ENCODE measurements at places on chromosomes 7 and 10. TPM values are rescaled to one million over a fixed set of nuclear protein-coding genes. Genes with fewer than 3 reads are reported as not detected.

Gene SNX10
- total RNA-seq: 2.6 TPM

Gene VSTM2A
- total RNA-seq: not detected

Gene ANXA7
- total RNA-seq: 145 TPM

Gene STEAP1B
- total RNA-seq: 26.2 TPM

Gene CDHR1
- total RNA-seq: 0.11 TPM

Gene NAPEPLD
- 20.3 TPM for total RNA-seq

Gene CYP3A4
- not detected for total RNA-seq

Gene RAMP3
- 0.13 TPM for total RNA-seq

Gene POM121
- total RNA-seq: 7.2 TPM

Gene CEP55
- total RNA-seq: 18.4 TPM

Gene TES
- 49.9 TPM for total RNA-seq

Gene PNLIPRP1
- total RNA-seq: not detected

Gene ARF5
- 147 TPM for total RNA-seq

Gene SPDYE16
- total RNA-seq: not detected

Gene IGFBP1
- total RNA-seq: 20.5 TPM

Gene HMX3
- 0.11 TPM for total RNA-seq

Gene EEPD1
- 7.2 TPM for total RNA-seq

Gene LRRC17
- total RNA-seq: 1.6 TPM

Gene HGF
- total RNA-seq: 0.65 TPM

Gene C10orf67
- not detected for total RNA-seq

Gene ZWINT
- total RNA-seq: 14.7 TPM

Gene CFAP46
- 1.4 TPM for total RNA-seq

Gene OR2A1
- total RNA-seq: 0.39 TPM

Gene PON1
- under 0.01 TPM for total RNA-seq

Gene FKBP6
- not detected for total RNA-seq

Gene MSS51
- 2.5 TPM for total RNA-seq
